ENCODE measurements at places on chromosomes 12 and 14. TPM values are rescaled to one million over a fixed set of nuclear protein-coding genes. Genes with fewer than 3 reads are reported as not detected.

DNA sequence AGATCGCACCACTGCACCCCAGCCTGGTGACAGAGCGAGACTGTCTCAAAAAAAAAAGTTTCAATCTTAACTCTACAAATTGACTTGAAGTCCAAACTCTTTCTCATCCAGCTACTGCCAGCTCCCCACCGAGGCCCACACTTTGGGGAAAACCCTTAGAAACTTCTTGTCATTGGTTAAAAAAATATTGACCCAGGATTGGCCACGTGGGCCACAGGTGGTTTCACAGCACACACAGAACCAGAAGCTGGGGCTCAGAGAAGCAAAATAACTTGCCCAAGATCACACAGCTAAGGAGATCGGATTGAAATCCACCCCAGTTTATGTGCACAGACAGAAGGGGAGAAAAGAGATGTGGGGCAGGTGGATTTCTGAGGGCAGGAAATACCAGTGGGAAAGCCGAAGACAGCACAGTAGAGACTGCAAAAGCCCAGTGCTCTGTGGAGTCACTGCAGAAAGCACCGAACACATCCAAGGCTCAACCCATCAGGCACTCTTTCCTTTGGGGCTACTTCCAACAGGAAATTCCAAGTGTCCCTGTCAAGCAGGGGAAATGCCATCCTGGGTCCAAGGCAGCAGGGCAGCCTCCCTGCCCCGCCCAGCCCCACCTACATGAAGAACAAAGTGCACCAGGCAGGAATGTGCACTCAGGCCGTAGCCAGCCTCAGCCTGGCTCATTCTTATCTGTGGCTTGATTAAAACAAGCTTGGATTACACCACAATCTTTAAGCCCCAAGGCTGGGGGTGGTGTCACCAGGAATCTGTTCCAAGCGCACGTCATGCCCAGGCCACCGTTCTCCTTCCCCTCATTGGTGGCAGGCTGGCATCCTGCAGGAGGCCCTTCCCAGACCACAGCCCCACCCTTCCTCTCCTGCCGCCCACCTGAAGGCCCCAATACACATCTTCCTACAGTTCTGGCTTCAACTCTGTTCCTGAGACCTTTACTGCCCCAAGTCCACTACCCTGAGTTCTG is 72.5 kb downstream of the ITPK1 start:
- peak; percentile 92 for DNase-seq

- no peak for DNase-seq
Observed at GRCh38 chr12:39626033-39626814, 6.6 kb upstream of the ABCD2 start.

DNA sequence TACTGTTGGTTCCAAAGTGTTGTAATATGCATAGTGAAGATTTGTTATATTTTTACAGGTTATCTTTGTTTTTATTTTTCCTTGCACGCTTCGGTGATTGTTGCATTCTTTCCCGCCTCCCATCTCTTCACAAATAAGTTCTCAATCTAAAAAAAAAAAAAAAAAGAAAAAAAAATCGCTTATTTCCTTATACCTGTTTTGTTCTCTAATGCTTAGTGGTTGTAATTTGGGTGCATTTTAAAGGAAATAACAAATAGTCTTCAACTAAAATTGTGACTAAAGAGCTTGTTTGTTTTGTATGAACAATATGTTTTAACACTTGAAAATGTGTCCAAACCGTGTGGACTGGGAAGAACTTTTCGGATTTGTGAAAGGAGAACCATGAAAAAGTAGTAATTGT is 1.5 kb downstream of the CAND1 start:
- no peak for DNase-seq

GRCh38 chr14:87067061-87067460 is 925.9 kb downstream of the GALC start:
- no peak for DNase-seq

- peak; percentile 4 for DNase-seq
Observed at GRCh38 chr14:58969951-58970751, 218.3 kb upstream of the DAAM1 start.

- no peak for DNase-seq
Observed at GRCh38 chr12:110508071-110508586, 6.0 kb downstream of the RAD9B start.

- no peak for DNase-seq
Observed at GRCh38 chr12:71661977-71662530, 1.6 kb downstream of the ZFC3H1 start.

GRCh38 chr14:80491131-80491530 is 279.8 kb upstream of the DIO2 start:
- peak; percentile 18 for DNase-seq

OR6C3 gene
- not detected for total RNA-seq

SCNN1A gene
- 2.9 TPM for total RNA-seq

EIF2S3B gene
- 17.1 TPM for total RNA-seq

DNA sequence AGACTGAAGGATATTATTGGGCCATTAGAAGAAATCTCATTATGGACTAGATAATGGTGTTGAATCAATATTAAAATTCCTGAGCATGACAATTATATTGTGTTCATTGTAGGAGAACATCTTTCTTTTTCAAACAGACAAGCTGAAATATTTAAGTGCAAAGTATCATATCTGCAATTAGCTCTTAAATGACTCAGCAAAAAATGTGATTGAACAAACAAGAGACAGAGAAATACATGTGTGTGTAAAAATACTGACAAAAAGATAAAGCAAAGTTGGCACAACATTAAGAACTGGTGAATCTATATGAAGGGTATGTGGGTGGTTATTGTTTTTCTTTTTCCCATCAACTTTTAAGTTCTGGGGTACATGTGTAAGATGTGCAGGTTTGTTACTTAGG is 9.5 kb downstream of the CEP290 start:
- DNase-seq, result no peak

MANSC1 gene
- total RNA-seq, result 1.1 TPM

GRCh38 chr12:116525418-116526001 is 33.7 kb upstream of the MAP1LC3B2 start:
- DNase-seq, result peak; percentile 86

KRT2 gene
- not detected for total RNA-seq

- peak; percentile 4 for DNase-seq
Observed at GRCh38 chr12:109449845-109450532, 27.1 kb downstream of the KCTD10 start.

WNT5B gene
- total RNA-seq, result 10.3 TPM

DNA sequence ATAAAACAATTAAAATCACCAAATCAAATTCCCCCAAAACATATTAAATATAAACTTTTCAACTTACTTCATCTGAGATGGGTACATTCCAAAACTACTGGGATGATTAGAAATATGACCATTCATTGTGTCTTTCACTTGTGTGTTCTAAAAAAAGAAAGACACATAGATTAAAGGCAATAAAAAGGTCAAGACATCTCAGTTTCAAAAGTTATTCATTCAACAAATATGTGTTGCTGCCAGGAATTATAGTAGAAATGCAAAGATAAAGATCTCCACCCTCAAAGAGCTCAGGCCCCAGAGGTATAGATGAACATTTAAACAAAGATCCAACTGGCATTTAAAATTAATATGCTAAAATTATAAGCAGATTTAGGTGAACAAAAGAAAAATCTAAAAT is 106.4 kb downstream of the EPS8 start:
- DNase-seq, result no peak

DNA sequence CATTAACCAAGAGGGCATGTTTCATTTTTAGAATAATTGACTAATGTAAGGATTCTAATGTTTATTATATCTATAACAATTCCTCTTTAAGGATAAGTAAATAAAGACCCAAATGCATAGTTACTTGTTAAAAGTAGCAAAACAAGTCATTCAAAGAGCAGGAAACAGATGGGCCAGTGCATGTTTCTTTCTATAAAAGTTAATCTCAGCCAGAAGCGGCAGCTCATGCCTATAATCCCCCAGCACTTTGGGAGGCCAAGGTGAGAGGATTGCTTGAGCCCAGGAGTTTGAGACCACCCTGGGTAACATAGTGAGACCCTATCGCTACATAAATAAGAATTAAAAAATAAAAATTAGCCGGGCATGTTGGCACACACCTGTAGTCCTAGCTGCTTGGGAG is 391.0 kb upstream of the RGS6 start:
- no peak for DNase-seq

- no peak for DNase-seq
Observed at GRCh38 chr12:7695237-7695560, 376 bp downstream of the GDF3 start.

DNA sequence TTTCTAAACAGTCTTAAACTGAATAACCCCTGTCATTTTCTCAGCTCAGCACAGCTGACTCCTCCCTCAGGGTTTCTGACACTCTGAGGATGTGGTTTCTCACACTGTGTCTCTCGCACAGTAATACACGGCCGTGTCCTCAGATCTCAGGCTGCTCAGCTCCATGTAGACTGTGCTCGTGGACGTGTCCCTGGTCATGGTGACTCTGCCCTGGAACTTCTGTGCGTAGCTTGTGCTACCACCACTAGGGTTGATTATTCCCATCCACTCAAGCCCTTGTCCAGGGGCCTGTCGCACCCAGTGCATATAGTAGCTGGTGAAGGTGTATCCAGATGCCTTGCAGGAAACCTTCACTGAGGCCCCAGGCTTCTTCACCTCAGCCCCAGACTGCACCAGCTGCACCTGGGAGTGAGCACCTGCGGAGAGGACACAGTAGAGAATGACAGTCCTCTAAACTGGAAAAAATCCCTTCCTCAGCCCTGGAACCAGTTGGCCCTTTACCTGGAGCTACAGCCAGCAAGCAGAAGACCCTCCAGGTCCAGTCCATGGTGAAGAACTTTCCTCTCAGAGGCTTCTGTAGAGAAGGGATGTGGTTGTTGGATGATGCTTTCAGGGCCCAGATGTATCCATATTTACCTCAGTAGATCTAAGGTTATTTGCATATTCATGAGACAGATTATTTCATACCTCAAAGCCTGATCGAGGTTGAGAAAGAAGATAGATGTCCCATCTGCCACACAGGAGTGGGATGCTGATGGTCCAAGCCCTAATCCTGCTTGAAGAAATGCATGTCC is 984.8 kb downstream of the TMEM121 start:
- no peak for DNase-seq

- no peak for DNase-seq
Observed at GRCh38 chr12:98793121-98793520, 148.0 kb downstream of the APAF1 start.

GRCh38 chr14:82911930-82912329 is 1378.3 kb upstream of the SEL1L start:
- DNase-seq, result no peak

EEA1 gene
- total RNA-seq, result 13.3 TPM

DNA sequence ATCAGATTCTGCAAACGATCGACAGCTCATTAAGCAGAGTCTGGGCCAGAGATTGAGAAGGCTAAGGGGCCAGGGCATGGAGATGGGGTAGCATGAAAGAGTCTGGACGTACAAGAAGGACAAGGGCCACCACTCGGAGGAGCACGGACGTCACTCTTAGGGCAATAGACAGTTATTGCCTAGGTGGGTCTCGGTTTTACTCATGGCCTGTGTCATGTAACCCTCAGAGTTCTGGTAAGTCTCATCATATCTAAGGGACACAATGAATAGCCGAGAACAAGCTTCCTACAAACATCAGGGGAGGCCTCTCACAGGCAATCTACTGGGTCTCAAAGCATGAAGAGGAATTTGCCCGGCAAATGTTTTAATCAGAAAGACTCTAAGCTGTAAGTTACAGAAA is 30.4 kb upstream of the ITPK1 start:
- DNase-seq, result no peak

NEMP1 gene
- total RNA-seq, result 28.0 TPM

- DNase-seq, result no peak
Observed at GRCh38 chr14:53929871-53930715, 26.5 kb downstream of the BMP4 start.

GRCh38 chr14:34496679-34497513 is 34.9 kb upstream of the SPTSSA start:
- peak; percentile 89 for DNase-seq

- DNase-seq, result no peak
Observed at GRCh38 chr12:4308334-4308950, 12.6 kb upstream of the TIGAR start.

DNA sequence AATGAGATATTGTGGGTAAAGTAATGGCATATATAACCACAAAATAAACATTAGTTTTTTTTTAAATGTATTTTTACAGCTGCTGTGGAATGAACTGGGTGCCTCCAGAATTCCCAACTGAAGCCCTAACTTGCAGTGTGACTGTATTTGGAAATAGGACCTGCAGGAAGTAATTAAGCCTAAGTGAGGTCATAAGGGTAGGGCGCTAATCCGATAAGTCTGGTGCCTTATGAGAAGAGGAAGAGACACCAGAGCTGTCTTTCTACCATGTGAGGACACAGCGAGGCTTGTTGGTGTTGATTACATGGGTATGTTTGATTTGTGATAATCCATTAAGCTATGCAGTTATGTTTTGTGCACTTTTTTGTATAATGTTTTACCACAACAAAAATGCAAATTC is 136.8 kb downstream of the TPH2 start:
- no peak for DNase-seq

GRCh38 chr14:29821242-29821641 is 106.4 kb downstream of the PRKD1 start:
- DNase-seq, result no peak

LRP1-AS gene
- total RNA-seq, result not detected

DAO gene
- total RNA-seq, result not detected

- DNase-seq, result no peak
Observed at GRCh38 chr12:78519422-78519821, 345.2 kb upstream of the SYT1 start.

DNA sequence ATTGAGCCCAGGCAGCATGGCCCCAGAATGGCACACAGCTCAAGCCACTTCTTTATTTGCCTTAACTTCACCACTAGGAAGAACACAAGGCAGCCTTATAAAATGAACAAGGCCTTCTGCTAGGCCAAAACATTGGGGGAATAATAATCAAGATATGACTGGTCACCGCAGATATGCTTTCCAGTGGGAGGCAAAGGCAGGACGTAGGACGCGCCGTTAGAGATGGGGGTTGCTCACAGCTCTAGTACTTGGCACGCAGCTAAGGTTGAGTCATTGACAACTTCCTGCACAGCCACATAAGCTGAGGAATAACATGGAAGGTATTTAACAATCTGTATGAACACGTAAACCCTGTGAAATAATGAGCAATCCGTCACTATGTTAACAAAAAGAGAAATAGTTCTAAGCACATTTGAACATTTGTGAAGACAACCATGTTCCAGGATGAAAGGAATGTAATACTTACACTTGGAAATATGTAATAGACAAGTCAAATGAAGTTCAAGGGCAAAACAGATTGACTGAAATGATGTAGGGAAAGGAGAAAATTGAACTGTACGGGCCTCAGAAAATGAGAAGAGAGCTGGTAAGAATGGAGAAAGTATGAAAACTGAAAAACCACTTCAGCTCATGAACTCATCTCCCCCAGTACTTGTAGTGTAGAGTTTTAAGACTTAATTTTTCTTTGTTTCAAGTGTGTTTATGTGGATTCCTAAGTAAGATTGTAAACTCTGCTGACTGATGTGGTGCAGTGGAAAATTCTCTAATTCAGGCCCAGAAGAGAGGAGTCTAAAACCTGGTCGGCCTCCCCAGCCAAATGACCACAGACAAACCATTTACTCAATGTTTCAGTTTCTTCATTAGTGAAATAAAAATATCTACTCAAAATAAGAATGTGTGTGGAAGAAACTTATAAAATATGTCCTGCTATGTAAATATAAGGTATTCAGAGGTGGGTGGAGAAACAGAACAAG is 59.3 kb upstream of the CCDC91 start:
- peak; percentile 96 for DNase-seq

All from A172 (cell line).